ENCODE measurements at places on chromosomes 1 and 21.

- DNase-seq = no peak
These were observed 109.4 kb downstream of the NAV1 start for GRCh38 chr1:201648066-201648906.

DNA sequence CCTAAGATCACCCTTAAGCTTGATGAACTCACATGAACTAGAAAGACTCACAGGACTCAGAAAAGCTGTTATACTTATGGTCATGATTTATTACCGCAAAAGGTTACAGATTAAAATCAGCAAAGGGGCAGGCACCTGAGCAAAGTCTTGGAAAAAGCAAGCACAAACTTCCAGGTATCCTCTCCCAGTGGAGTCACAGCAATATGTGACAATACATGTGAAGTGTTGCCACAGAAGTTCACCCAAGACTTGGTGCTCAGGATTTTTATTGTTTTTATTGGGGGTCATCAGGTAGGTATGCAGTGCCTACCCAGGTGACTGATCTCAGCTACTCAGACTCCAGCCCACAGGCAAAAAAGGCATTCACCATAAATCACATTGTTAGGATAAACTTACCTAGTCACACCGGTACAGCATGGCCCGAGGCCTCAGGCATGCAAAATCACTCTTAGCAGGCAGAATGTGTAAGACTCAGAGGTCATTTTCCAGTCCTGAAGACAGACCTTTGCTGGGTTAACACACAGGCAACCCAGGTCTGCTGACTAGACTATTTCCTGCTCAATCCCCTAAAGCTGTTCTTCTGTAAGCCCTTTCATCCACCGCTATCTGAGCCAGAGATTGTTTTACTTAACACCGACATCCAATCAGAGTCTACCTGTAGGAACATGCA is 55.6 kb downstream of the SSX2IP start:
- DNase-seq = no peak

GRCh38 chr1:55632058-55632457 is 416.9 kb upstream of the USP24 start:
- no peak for DNase-seq

GRCh38 chr21:21897275-21897883 is 899.2 kb downstream of the NCAM2 start:
- DNase-seq = no peak

- no peak for DNase-seq
These were observed 158.2 kb downstream of the PBX1 start for GRCh38 chr1:164716992-164717703.

DNA sequence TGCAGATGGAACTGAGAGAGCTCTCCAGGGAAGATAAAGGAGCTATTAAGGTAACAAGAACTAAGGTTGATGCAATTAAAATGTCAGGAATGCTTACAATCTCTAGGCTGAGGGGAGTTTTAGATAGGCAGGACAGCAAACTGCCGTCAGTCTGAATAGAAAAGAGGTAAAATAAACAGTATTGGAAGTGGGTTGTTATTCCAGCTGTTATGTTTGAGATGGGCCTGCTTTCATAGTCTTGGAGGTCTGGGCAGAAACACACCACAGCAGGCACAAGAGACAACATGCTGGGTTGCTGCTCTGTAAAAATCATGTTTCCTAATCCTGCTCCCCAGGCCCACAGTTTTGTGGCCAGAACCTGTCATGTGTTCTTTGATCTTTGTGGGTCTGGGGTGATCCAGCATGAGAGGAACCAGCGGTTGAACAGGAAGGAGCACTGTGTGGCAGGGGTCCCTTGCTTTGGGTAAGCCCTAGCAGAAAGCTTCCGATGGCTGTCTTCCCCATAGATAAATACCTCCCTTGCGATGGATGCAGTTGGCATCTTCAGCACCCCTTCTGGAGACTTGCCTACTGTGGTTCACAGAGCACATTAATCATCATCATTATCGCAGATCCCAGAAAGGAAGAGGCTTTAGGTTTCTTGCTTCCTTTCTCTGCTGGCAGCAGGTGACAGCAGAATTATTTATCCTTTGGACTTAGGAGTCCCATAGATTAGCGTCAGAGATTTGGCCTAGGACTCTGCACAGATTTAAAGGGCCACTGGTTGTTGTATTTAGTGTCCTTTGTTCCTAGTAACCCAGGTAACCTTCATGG is 97.1 kb downstream of the AK5 start:
- no peak for DNase-seq

- DNase-seq = no peak
These were observed 199.9 kb upstream of the JUN start for GRCh38 chr1:58983633-58984245.

DNA sequence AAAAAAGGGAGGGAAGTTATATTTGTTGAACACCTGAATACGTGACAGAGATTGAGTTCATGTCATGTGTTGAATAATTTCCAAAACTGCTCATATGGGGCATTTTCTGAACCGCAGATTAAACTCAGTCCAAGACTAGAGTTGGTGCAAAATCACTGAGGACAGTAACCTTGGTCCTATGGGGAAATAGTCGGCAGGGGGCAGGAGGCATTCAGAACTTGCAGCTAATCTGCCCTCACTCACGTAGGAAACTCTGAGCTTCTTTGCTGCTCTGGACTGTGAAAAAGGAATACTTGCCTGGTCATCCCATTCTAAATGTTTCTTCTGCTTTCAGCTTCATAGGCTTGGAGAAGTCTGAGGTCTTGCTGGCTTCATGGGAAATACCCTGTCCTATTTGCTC is 228.3 kb upstream of the ZP4 start:
- DNase-seq = no peak

DNA sequence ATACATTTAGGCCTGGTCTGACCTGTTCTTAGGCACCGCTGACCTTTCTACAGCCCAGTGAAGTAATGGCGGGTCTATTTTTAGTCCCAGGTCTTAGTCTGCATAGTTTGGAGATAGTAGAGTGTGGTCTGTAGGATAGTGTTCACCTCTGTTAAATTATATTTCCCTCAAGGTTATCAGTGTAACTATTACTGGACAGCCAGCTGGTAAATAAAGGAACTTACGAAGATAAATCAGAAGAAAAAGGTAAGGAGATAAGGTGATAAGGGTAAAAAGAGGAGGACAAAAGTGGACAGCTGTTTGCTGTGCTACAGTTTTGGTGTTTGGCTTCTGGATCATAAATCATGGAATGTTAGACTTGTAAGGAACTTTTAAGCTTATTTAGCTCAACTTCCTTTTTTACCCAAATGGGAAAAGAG is 8.7 kb downstream of the XPR1 start:
- DNase-seq = no peak

GRCh38 chr1:226223786-226224244 is 351 bp downstream of the MIXL1 start:
- peak; percentile 11 for DNase-seq

- DNase-seq = no peak
These were observed 1.5 kb downstream of the CEPT1 start for GRCh38 chr1:111141245-111142220.

DNA sequence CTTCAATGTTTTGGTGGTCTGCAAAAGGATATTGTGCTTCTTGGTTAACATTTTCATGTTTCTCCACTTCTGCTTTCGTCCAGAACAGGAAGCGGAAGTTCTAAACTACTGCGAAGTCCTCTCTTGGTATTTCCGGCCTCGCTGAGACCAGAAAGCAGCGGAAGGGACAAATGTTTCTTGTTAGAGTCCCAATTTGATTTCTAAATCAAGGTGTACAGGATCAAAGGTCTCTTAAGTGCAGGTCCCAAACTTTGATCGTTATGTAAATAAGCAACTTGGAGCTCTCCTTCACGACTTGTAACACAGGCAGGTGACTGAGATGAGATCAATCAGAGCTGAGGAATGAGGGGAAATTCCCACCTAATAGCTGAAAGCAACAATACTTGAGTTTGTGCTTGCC is 40.1 kb upstream of the HMCN1 start:
- DNase-seq = no peak

GRCh38 chr1:65959896-65960567 is 167.3 kb downstream of the PDE4B start:
- no peak for DNase-seq

- no peak for DNase-seq
These were observed 75.3 kb upstream of the PALMD start for GRCh38 chr1:99570486-99571089.

DNA sequence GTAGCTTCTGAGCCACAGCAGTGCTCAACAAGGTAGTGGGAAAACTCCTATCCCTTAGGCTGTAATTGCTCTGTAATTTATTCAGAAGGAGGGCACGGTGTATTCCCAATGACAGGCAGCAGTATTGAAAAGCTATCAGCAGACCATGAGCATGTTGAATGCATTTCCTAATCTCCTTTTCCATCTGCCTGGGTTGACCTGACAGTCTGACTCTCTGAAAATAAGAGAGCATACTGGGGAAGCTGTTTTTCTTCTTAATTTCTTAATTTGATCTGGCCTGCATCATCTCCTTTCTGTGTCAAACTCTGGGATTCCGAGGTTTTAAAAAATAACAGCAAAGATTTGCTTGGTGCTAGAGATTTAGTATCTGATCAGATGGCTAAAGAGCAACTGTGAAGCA is 88.1 kb upstream of the SLC35F3 start:
- no peak for DNase-seq

DNA sequence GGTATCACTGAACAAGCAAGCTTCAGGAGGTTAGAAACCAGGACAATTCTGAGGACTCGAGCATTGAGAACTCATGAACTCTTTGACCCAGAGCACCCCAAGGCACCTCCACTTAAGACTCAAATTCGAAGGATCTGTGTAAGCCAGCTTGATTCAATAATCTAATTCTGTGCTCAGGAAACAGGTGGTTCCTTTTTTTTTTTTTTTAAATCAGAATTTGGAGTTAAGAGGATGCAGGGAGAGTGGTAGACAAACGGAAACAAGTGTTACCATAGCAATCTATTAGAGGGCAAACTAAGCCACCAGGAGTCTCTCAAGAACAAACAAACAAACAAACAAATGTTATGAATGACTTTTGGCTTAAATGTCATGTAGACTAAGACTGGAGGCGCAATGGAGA is 53.8 kb upstream of the DPH5 start:
- no peak for DNase-seq

GRCh38 chr1:19339214-19339861 is 27.2 kb downstream of the SLC66A1 start:
- DNase-seq = no peak

- peak; percentile 13 for DNase-seq
These were observed 244.5 kb downstream of the NEGR1 start for GRCh38 chr1:72037745-72038343.

DNA sequence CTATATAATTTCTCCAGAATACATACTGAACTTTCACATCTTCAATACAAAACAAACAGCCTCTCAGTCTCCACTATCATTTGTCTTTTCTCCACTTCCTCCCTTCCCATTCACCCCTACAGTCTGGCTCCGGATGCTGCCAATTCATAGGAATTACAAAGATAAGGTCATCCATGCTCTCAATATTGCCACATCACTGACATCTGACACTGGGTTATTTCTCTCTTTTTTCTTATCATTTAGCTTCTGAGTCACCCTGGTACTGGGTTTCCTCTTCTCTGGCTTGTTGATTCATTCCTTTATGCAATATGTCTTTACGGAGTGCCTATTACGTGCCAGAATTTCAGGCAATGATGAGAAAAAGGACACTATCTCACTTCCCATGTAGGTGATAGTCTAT is 3.1 kb upstream of the SH3BP5L start:
- DNase-seq = no peak

GRCh38 chr1:108050911-108051629 is 86.1 kb upstream of the VAV3 start:
- no peak for DNase-seq

- DNase-seq = no peak
These were observed 70.4 kb upstream of the SSBP3 start for GRCh38 chr1:54476530-54477109.

DNA sequence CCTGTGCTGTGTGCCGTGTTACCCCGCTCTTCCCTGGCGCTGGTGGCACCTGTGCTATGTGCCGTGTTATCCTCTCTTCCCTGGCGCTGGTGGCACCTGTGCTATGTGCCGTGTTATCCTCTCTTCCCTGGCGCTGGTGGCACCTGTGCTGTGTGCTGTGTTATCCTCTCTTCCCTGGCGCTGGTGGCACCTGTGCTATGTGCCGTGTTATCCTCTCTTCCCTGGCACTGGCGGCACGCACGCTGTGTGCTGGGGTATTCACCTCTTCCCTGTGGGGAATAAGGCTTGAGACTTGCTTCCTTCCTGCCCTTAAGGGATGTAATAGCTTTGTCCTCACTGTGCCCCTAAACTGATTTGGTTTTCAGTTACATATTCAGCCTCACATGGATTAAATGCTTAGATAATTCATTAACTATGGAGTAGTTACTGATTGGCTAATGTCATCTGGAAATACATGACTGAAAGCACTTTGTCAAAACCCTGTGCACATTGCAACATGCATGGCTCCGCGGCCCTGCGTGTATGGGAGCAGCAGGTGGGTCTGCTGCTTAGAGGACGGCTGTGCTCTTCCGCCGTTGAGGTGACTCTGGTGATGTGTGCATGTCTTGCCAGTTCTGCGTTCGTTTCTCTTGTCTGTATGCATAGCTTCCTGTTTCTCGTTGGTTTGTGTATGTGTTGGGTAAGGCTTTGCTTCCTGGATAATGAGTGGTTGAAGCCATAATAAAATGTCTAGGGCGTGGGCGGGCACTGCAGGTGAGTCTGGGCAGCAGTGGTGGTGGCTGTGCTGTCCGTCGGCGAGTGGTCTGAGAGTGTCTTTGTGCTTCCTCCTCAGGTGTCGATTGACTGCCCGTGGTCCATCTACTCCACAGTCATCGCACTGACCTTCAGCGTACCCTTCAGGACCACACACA is 17.9 kb upstream of the PWP2 start:
- DNase-seq = peak; percentile 74

- DNase-seq = no peak
These were observed 19.5 kb downstream of the RHOU start for GRCh38 chr1:228754646-228755268.

- no peak for DNase-seq
These were observed 66.6 kb downstream of the SPAG17 start for GRCh38 chr1:118118469-118118868.

DNA sequence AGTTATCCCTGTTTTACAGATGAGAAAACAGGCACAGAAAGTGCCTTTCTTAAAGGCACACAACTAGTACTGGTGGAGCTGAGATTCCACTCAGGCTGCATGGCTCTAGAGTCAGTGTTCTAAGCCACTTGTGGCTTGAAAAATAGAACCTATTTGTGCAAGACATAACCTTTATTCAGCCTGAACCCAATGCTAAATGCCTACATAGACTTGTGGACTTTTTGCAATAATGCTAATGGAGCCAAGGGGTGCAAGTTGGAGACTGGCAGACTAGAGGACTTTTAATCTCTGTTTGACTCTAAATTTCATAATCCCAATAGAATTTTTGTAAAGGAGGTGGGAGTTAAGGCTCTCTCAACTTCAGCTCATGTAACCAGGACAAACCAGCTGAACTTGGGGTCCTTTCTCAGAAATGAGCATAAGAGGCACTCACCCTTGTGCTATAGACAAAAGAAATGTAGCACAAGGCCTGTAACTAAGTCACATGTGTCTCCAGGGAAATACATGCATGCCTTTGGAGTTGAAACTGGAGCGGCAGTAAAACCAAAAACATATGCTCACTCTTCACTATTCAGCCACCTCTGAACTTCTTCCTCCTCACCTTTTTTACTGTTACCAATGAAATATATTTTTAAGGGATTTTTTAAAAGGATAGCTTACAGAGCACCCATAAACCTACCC is 43.0 kb upstream of the AK4 start:
- no peak for DNase-seq

Data from naive thymus-derived CD8-positive, alpha-beta T cell (primary cell).